ENCODE measurements at places on chromosomes 2 and 18.

- DNase-seq, result no peak
Observed at GRCh38 chr2:198040835-198041234, 236.4 kb downstream of the PLCL1 start.

- peak; percentile 95 for DNase-seq
Observed at GRCh38 chr18:3623769-3624545, 174.0 kb downstream of the TGIF1 start.

DNA sequence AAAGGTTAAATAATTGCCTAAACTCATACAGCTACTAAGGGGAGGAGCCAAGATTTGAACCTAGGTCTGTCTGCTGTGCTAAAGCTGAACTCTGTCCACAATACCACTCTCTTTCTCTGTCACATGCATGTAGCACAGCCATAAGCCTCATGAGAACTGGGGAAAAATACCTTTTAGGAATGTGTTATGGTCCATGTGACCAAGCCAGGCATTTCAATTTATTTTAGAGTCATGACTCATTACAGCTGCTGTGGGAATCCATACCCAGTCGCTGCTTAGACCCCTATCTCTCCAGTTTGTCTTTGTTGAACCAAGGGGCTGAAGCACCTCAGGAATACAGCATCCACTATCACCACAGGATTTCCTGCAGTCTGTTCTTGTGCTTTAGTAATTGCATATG lies 200.0 kb upstream of the SIX3 start:
- no peak for DNase-seq

- no peak for DNase-seq
Observed at GRCh38 chr2:197216361-197216979, 94.1 kb downstream of the ANKRD44 start.

GRCh38 chr2:152097801-152098495 lies 896 bp downstream of the CACNB4 start:
- DNase-seq, result no peak

- no peak for DNase-seq
Observed at GRCh38 chr18:59420244-59420643, 61.2 kb upstream of the LMAN1 start.

DNA sequence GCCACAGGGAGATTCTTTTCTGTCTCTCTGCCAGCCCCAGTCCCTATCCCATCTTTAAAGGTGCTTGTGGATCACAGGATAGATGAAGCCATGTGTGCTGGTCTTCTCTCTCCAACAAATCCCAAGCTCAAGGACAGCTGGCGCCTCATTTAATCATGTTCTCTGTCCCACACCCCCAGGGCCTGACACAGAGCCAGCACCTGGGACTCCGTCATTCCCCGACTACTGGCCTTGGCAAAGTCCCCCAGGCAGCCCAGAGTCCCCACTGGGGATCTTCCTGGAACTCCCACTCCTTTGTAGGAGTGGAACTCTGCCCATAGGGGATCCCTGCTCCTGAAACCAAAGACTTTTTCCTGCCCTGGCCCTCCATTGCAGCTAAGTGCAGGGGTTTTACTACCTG lies 60.8 kb downstream of the MTHFD2 start:
- no peak for DNase-seq

DNA sequence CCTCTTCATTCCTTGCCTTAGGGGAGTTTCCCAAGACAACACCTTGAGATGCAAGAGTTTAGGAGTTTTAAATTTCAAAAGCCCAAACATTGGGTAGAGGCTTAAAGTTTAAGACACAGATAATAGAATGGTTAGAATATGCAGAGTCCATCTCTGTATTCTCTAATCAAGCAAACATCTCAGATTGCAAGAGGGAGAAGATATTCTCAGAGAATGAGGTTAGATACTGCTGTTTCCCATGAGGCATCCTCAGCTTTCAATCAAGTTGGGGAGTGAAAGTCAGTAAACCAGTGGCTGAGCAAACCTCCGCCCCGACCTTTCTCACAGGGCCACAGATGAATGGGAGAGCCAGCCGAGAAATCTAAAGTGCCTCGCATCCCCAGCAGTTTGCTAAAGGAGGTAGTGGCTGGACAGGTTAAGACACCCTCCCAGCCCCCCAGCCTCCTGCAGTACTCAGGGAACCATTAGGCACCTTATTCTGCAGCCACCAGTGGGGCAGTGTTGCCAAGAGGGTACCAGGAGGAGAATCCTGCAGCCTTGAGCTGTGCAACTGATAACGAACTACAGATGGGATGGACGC lies 30.0 kb downstream of the FBXO36 start:
- DNase-seq, result no peak

DNA sequence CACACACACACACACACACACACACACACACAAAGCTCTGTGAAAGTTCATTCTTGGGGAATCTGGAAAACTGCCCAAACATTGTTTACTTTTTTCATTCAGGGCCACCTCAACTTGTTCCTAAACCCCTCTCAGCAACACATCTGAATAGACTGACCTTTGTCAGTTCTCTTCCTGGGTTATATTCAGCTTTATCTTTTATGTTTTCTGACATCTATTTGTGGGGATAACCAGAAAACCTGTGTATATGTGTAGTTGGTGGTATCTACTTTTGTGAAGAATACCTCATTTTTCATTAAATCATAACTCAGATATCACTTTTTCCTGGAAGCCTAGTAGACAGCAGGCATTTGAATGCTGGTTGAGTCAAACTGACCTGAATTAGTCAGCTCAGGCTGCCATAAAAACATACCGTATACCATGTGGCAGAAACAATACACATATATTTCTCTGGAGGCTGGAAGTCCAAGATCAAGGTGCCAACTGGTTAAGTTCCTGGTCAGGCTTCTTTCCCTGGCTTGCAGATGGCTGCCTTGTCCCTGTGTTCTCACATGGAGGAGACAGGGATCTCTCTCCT lies 11.0 kb upstream of the RNF144A start:
- no peak for DNase-seq

Measured in GM04503 (cell line).